ENCODE measurements at places on chromosomes 5 and 9.

DNA sequence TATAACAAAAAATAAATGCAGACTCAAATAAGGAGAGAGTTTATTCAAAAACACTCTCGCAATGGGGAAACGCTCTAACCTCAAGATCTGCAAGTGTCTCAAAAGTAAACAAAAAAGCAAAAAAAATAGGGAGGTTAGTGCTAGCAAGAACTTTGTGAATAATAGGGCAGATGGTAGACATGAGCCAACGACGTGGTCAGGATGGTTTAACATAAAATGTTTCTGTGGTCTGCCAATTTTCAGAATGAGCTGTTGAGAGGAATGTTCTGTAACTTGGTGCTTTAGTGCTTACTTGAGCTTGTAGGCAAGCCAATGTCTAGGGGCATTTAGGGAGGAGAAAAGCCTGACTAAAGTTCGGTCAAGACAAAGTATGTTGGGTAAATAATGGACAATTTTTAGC lies 1813.9 kb upstream of the CDH6 start:
- no peak overlapping the region for H3K4me3 ChIP-seq
- no peaks in the 10 kb centered on the region for H3K4me1 ChIP-seq
- no peaks in the 10 kb centered on the region for H3K36me3 ChIP-seq
- no peak overlapping the region for H3K27ac ChIP-seq

GRCh38 chr9:3386753-3387152 lies 139.0 kb downstream of the RFX3 start:
- H3K27ac ChIP-seq = no peak overlapping the region
- no peak for DNase-seq
- no peak overlapping the region for H3K4me3 ChIP-seq
- no peaks in the 10 kb centered on the region for H3K27me3 ChIP-seq
- H3K36me3 ChIP-seq = no peaks in the 10 kb centered on the region
- no peaks in the 10 kb centered on the region for H3K4me1 ChIP-seq

GRCh38 chr5:32275396-32275741 lies 37.4 kb downstream of the MTMR12 start:
- H3K27me3 ChIP-seq = no peaks in the 10 kb centered on the region
- H3K36me3 ChIP-seq = peaks cover 48% of the 10 kb centered on the region
- peaks cover 32% of the 10 kb centered on the region for H3K4me1 ChIP-seq
- H3K27ac ChIP-seq = no peak overlapping the region

GRCh38 chr9:127390563-127390962 lies 6.4 kb upstream of the SLC2A8 start:
- H3K27ac ChIP-seq = no peak overlapping the region
- H3K36me3 ChIP-seq = no peaks in the 10 kb centered on the region
- H3K27me3 ChIP-seq = no peaks in the 10 kb centered on the region
- DNase-seq = no peak

GRCh38 chr5:130893006-130893405 lies 272.1 kb downstream of the HINT1 start:
- no peak overlapping the region for H3K27ac ChIP-seq
- no peak overlapping the region for H3K4me3 ChIP-seq
- H3K27me3 ChIP-seq = peaks cover 5% of the 10 kb centered on the region
- DNase-seq = no peak
- no peaks in the 10 kb centered on the region for H3K4me1 ChIP-seq
- no peaks in the 10 kb centered on the region for H3K36me3 ChIP-seq

DNA sequence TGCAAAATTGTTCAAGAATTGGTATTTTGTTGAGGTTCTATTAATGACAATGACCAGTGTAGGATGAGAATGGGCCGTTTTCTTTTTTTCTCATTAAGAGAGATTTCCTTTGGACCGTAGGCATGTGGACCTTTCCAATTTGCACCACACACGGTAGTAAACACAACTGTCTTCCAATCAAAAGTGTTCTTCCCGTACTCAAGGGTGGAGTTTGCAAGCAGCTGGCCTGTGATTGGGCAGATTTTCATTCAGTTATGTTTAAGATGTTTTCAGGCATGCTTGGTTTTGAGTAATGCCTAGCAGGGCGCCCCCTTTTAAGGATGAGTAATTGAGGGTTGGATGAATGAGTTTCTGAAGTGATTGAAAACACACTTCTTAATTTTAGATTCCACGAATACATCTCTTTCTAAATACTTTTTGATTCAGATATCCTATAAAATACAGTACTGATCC lies 2.5 kb downstream of the KDM3B start:
- no peaks in the 10 kb centered on the region for H3K36me3 ChIP-seq
- H3K4me3 ChIP-seq = peak overlapping the region; percentile 93
- H3K4me1 ChIP-seq = peaks cover 33% of the 10 kb centered on the region

DNA sequence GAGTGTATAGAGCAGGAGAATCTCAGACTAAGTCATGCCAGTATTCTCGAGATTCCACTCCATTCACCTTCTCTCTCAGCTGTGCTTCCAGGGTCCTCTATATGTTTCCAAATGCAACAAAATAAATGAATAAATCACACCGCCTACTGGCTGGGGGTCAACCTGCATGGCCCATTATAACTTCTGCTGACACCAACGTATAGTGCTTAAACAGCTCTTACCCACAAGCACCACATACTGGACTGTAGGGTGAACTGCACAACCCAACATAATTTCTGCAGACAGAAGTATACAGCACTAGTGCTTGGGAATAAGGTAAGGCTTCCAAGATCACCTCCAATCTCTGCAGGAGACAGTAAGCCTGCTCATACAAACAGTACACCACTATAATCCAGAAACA lies 33.1 kb upstream of the HTR4 start:
- H3K36me3 ChIP-seq = no peaks in the 10 kb centered on the region
- no peak overlapping the region for H3K4me3 ChIP-seq
- H3K4me1 ChIP-seq = no peaks in the 10 kb centered on the region
- no peaks in the 10 kb centered on the region for H3K27me3 ChIP-seq
- no peak for DNase-seq

DNA sequence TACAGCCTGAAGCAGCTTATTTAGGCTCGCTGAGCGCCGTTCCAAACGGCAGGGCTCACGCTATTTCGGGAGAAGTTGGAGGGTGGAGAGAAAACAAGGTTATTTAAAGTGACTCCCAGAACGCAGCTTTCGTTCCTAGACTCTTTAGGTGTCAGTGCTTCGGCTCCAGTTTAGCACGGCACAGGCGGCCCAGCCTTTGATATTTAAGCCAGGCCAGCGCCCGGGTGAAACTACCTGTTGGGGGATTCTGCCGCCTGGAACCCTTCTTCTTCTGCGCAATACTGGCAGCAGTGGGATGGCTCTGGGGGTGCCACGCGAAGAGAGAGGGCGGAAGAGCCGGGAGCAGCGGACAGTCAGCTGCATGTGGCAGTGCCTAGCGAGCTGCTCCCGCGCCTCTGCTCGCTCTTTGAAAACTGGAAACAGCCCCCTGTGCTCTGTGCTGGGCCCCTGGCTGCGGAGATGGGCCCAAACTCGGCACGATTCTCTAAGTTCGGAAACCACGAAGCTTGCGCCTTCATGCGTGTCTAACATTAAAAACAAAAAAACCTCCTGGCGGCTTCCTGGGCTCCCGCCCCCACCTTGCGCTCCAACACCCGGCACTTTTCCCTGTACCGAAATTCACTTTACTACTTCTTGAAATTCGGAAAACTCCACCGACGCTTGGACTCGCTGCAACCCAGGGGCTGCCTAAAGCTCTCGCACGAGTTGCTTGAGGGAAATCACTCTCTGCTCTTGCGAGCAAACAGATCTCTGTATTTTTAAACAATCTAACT lies 34.6 kb upstream of the NFIB start:
- peaks cover 61% of the 10 kb centered on the region for H3K27me3 ChIP-seq
- H3K4me3 ChIP-seq = peak overlapping the region; percentile 51
- H3K36me3 ChIP-seq = no peaks in the 10 kb centered on the region
- peaks cover 31% of the 10 kb centered on the region for H3K4me1 ChIP-seq
- no peak for DNase-seq

DNA sequence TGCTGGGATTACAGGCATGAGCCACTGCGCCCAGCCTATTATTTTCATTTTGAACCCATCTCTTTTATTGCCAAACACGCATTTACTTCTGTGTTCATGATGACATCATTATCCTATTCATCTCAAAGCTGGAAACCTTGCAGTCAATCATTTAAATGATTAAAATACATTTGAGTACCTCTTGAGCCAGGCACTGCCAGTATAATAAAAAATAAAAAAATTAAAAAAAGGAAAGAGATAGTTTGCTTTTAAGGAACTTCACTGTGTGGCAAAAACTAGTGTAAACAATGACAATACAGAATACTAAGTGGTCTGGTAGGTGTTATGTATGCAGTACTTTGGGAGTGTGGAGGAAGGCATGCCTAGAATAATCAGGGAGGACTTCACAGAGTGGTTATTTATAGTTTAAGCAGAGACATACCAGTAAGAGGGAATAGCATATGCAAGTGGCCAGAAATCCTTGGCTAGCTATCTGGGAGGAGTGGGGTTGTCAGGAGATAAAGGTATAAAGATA lies 8.6 kb downstream of the NSD1 start:
- peaks cover 38% of the 10 kb centered on the region for H3K4me1 ChIP-seq
- no peaks in the 10 kb centered on the region for H3K27me3 ChIP-seq
- H3K36me3 ChIP-seq = peaks cover 87% of the 10 kb centered on the region
- no peak overlapping the region for H3K4me3 ChIP-seq

GRCh38 chr5:154783774-154784460 lies 28.7 kb downstream of the LARP1 start:
- no peaks in the 10 kb centered on the region for H3K27me3 ChIP-seq
- H3K27ac ChIP-seq = no peak overlapping the region
- peaks cover 80% of the 10 kb centered on the region for H3K4me1 ChIP-seq
- H3K4me3 ChIP-seq = no peak overlapping the region

- no peak overlapping the region for H3K4me3 ChIP-seq
- DNase-seq = no peak
- H3K27me3 ChIP-seq = no peaks in the 10 kb centered on the region
- no peaks in the 10 kb centered on the region for H3K36me3 ChIP-seq
- no peak overlapping the region for H3K27ac ChIP-seq
Observed at GRCh38 chr5:42751044-42751443, 5.6 kb upstream of the CCDC152 start.

DNA sequence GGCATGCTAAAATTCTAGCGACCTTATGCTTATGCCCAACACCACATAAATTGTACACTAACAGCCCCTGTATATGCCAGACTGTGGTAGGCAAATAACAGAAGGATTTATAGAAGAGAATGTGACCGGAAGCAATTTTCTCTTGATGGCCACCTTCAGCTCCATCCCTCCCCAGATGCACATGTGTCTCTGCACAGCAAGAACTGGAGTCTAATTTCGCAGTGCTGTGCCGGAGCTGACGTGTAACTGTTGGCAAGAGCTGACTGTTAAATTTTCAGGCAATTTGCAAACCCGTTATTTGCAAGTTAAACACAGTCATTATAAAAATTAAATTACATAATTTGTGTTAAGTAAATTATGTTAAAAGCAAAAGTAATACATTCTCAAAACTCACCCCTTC lies 48.4 kb downstream of the PCA3 start:
- no peaks in the 10 kb centered on the region for H3K4me1 ChIP-seq
- no peak for DNase-seq
- no peak overlapping the region for H3K27ac ChIP-seq
- no peaks in the 10 kb centered on the region for H3K36me3 ChIP-seq

GRCh38 chr9:123191680-123192079 lies 76.7 kb downstream of the STRBP start:
- no peak overlapping the region for H3K4me3 ChIP-seq
- H3K27ac ChIP-seq = no peak overlapping the region

DNA sequence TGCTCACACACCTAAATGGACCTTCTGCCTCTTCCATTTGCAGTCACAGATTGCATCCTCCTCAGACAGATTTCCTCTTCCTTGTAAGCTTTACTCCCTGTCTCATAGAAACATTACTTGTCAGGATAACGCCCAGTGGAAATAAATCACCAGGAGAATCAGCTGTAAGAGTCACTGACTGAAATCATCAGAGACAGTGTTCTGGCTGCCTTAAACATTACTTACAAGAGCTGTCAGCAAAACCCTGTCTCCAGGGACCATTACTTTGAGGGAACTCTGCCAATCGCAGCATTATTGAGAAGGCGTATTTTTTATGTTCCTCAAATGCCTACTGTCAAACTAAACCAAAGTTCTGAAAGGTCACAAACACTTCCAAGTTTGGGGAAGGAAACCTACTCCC lies 5.9 kb downstream of the DPYSL3 start:
- peaks cover under 1% of the 10 kb centered on the region for H3K27me3 ChIP-seq
- H3K27ac ChIP-seq = no peak overlapping the region
- H3K4me1 ChIP-seq = peaks cover 8% of the 10 kb centered on the region
- no peak overlapping the region for H3K4me3 ChIP-seq
- no peak for DNase-seq

DNA sequence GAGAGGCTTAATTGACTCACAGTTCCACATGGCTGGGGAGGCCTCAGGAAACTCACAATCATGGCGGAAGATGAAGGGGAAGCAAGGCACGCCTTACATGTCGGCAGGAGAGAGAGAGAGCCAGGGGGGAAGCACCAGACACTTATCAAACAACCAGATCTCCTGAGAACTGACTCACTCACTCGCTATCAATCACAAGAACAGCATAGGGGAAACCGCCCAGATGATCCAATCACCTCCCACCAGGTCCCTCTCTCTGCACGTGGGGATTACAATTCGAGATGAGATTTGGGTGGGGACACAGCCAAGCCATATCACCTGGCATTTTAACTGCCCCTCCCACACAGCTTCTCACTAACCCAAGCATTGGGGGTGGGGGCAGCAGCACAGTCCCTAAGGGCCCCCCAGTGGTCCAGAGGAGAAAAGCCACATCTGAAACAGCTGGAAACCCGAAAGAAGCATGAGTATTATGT lies 76.1 kb upstream of the ASS1 start:
- H3K4me3 ChIP-seq = no peak overlapping the region
- no peaks in the 10 kb centered on the region for H3K27me3 ChIP-seq
- DNase-seq = no peak

GRCh38 chr9:121298689-121299466 lies 30.9 kb downstream of the GSN start:
- H3K36me3 ChIP-seq = peaks cover 23% of the 10 kb centered on the region
- DNase-seq = peak; percentile 61
- H3K27ac ChIP-seq = peak overlapping the region; percentile 85
- peak overlapping the region; percentile 66 for H3K4me3 ChIP-seq

DNA sequence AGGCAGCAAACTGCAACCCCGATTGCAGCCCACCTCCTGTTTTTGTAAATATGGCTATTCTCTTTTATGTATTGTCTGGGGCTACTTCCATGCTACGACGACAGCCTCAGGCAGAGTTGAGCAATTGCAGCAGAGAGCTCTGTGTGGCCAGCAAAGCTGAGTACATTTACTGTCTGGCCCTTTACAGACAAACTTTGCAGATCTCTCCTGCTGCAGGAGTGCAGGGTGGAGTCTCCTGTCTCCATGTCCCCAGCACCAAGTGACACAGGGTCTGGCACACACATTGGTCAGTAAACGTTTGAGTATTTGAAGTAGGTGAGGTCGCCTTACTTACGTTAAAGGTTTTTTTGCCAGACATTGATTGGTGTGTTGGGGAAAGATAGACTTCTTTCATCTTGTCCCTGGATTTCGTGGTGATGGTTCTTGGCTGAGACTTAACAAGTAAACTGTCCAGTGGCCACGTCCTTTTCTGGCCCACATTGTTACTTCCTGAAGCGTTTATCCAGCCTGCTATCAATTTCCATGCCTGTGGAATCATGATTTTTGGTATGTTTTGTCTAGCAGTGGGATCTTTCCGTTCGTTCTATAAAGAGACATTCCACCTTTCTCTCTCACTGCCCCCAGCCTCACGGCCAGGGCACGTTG lies 27.2 kb downstream of the PRRC2B start:
- H3K36me3 ChIP-seq = peaks cover 3% of the 10 kb centered on the region
- H3K27me3 ChIP-seq = no peaks in the 10 kb centered on the region
- no peak for DNase-seq
- H3K27ac ChIP-seq = peak overlapping the region; percentile 53
- H3K4me3 ChIP-seq = no peak overlapping the region
- H3K4me1 ChIP-seq = peaks cover 77% of the 10 kb centered on the region
